Lung microvascular endothelial cell (primary cell): ENCODE measurements at places on chromosomes 5 and 9. TPM values are rescaled to one million over a fixed set of nuclear protein-coding genes. Genes with fewer than 3 reads are reported as not detected.

GRCh38 chr9:77826116-77826515 lies 178.0 kb upstream of the GNA14 start:
- no peak for DNase-seq

DNA sequence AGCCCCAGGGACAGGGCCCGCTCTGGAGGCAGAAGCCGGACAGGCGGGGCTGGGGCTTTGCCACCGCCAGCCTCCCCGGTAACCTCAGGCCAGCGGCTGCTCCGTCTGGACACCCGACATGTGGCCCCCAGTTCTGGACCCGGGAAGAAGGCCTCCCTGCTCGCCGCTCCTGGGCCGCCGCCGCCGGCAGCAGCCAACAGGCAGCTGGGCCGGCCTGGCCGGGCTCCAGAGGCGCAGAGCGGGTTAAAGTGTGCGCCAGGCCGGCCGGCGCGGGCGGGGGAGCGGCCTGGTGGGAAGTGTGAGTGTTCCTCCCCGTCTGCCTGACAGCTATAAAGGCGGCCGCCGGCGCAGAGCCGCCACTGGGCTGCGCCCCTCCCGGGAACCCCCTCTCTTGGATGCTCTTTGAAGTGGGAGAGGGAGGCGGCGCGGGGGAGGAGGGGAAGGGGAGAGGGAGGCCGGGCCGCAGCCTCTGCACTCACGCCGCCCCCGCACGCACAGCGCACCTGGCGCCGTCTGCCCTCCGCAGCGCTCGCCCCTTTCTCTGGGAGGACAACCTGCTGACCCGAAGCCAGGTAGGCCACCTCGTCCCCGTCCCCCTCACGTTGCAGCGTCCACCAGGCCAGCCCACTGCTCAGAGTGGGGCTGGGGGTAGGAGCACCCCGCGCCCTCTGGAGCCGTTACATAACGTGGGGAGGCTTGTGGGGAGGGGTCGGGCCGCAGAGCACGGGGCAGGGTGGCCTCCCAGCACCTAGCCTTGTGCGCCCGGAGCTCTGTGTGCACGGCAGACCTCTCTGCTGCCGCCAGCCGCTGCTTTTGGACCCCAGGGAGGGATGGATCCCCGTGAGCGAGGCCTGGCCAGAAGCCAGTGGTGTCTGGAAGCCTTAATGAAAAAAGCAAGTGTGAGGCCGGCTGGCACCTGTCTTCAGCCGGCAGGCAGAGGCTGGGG lies at the start of gene ADAMTSL2:
Gene ADAMTSL2 (plus strand): TSS at position 359 of the 946 bp plus-strand sequence. CDS start 2,009 bp downstream, outside the sequence.
- peak; percentile 24 for DNase-seq

- peak; percentile 90 for DNase-seq
Observed at GRCh38 chr9:91131433-91131839, 230.3 kb downstream of the AUH start.

DNA sequence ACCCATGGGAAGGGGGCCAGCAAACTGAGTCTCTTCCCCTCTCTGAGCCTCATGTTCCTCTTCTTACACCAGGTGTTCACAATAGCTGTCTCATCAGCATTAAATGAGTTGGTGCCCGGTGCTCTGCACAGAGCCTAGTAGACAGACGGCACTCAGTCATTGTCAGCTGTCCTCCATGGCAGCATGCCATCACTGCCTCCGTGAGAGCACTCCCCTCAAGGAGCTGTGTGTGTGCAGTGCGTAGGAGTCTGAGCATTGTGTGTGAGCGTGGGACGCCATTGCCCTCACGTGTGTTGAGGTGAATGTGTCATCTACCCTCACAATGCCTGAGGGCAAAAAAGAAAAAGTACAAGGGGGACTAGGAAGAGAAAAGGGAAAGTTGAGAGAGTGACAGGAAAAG lies 536.5 kb downstream of the CDK5RAP2 start:
- DNase-seq: no peak

DNA sequence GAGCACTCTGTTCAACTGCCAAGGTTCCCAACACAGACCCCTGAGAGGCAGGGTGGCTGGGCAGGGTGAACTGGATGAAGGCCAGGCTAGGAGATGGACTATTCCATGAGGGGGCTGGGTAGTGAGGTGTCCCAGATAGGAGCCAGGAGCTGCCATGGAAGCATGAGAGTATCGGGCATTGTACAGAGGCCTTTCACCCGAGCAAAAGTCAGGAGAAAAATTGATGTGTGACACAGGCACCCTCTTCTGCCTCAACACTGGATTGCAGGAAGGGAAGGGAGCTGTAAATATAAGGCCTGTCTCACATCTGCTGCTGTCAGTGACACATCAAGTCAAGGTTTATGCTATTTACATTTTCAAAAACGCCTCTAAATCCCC lies 74.6 kb downstream of the UBAP1 start:
- peak; percentile 67 for DNase-seq

DNA sequence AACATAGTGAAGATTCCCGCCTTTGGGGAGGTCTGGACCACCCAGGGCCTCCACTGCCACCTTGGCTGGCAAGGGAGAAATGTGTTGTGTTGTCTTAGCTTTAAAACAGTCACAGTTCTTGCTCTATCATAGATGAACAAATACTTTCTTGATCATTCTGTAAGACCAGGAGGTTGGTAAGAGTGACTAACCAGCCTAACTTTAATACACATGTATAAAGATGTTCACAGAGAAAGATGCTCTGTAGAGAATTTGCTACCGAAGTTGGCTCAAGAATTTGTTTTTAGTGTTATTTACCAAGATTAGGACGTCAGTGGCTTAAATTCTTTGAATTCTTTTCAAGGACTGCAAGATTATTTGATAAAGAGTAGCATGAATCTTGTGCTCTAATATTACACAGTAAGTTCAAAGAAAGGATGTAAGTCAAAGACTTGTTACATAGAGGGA lies 28.4 kb downstream of the GLRX start:
- no peak for DNase-seq

DNA sequence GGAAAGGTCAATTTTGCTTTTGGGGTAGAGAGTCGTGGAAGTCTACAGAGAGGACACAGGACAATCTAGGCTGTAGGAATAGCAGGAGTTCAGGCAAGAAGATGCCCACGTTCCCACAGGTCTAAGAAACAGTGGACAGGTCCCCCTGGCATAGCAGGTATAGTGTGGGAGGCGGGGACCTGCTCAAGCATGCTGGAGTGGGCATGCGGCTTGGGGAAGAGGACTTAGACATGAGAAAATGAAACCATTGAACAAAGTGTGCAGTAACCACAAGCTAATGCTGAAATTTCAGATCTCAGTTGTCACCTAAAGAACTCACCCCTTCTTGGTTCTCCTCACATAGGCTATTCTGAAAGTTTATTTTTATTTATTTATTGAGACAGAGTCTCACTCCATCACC lies 142.8 kb upstream of the EFNA5 start:
- DNase-seq: no peak

DNA sequence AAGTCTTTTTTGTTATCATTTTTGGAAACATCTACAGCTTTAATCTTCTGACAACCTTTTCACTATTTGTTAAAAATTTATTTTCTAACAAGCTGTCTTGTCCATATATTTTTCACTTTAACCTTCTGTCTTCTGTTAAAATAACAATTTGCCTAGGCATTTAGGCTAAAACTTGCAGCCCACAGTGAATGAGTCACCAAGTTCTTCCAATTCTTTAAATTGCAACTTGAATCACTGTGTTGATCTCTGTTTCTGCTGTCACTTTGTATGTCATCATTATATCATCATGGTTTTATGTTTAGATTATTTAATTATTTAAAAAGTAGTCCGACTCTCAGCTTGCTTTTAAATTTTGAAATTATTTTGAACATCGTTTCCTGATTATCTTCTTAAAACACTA lies 473.8 kb upstream of the PTPRD start:
- DNase-seq: no peak

- DNase-seq: peak; percentile 76
Observed at GRCh38 chr5:126865299-126865698, 88.4 kb downstream of the LMNB1 start.

- no peak for DNase-seq
Observed at GRCh38 chr5:41656597-41656996, 146.2 kb upstream of the PLCXD3 start.

DNA sequence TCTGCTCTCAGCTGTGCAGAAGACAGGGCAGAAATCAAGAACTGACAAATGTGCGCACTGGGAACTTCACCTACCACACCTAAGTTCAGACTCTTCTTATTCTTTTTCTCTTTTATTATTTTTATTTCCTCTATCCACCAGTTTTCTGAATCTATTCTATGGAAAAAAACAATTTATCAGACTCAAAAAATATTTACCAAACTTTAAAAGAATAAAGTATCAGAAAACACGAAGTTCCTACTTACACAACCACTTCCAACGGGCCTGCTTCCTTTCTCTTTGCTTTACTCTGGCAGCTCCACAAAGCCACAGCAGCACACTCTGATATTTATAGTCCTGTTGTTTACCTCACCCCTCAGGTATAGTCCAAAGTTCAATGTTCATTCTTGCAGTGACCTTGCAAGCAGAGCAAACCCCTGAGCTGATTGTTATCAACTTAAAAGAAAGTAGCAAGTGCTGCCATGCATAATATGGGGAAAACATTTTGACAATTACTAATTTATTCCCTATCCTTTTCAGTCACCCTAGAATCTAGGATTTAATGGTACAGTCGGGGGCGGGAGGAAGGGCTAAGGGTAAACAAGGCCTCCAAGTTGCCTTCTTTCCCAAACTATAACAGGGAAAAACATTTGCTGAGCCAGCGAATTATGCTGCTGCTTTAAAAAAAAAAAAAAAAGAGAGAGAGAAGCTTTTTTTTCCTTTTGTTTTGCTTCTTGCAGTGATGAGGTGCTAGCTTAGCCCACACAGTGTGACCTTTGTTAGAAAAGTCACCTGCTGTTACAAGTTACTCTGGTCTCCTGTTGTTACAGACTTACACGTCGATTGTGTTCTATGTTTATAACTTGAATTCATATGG lies at the start of gene SELENOP:
Gene SELENOP (minus strand): TSS at position 302 of the 856 bp plus-strand sequence. CDS start 3,539 bp downstream, outside the sequence.
- no peak for DNase-seq

Gene GNA14
- total RNA-seq: 12.6 and 70.2 TPM in 2 replicates

Gene DNAI1
- not detected in 2 replicates for total RNA-seq

Gene DMRT3
- not detected in 2 replicates for total RNA-seq

Gene MRPL36
- total RNA-seq: 42.1 and 54.2 TPM in 2 replicates

Gene PTPRD
- total RNA-seq: 1.2 and 2.4 TPM in 2 replicates

Gene ARL14EPL
- under 0.01 TPM in 2 replicates for total RNA-seq

Gene SPINK6
- total RNA-seq: not detected in 2 replicates

Gene ARID3C
- total RNA-seq: under 0.01 and 0.20 TPM in 2 replicates

Gene IGIP
- total RNA-seq: 2.0 and 3.4 TPM in 2 replicates

Gene PCDHB5
- total RNA-seq: 0.87 and 1.8 TPM in 2 replicates

Gene FBXW11
- 49.0 and 61.5 TPM in 2 replicates for total RNA-seq
